ENCODE measurements at places on chromosomes 1 and 21. TPM values are rescaled to one million over a fixed set of nuclear protein-coding genes. Genes with fewer than 3 reads are reported as not detected.

Gene OR2M3
- under 0.01 TPM for total RNA-seq

Gene CFAP107
- total RNA-seq = not detected

Gene DNASE2B
- total RNA-seq = not detected

Gene SORT1
- total RNA-seq = 18.2 TPM

Gene PTPRC
- total RNA-seq = not detected

Gene SLAMF9
- total RNA-seq = not detected

Gene SGIP1
- total RNA-seq = 53.4 TPM

Gene SEC16B
- total RNA-seq = 2.0 TPM

Gene GJA9
- not detected for total RNA-seq

Gene PTPN22
- 2.0 TPM for total RNA-seq

Gene LRRIQ3
- not detected for total RNA-seq

Gene S100A7A
- total RNA-seq = not detected

Gene SYNC
- total RNA-seq = 6.3 TPM

Gene TRIM62
- 6.3 TPM for total RNA-seq

Gene FAM72D
- 0.22 TPM for total RNA-seq

Gene MRAP
- total RNA-seq = not detected

Gene CCDC30
- total RNA-seq = 0.66 TPM

Gene CRP
- total RNA-seq = not detected

Gene DMRTB1
- not detected for total RNA-seq

Gene MTARC1
- 0.14 TPM for total RNA-seq

Gene RRP15
- 5.0 TPM for total RNA-seq

Gene CD2
- not detected for total RNA-seq

Gene CROCC
- total RNA-seq = 35.4 TPM

Gene GBP3
- total RNA-seq = 38.3 TPM

Gene AMPD1
- total RNA-seq = not detected

Gene CD1E
- not detected for total RNA-seq

Data from placental pericyte (primary cell).